ENCODE measurements at places on chromosomes 3 and 15.

DNA sequence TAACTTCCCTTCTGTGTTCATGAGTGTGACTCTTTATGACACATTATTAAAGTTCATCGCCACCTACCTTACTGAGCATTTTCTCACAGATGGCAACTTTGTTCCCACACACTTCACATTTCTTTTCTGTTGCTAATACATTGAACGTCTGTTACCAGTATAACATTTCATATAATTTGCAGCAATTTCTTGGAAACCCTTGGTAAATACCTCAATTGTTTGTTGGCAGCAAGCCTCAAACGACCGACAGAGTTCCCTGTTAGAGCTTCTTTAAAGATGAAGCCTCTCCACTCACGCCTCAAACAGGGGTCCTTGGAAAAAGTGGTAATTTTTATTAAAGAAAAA lies 3.2 kb upstream of the CHSY1 start:
- DNase-seq = no peak

DNA sequence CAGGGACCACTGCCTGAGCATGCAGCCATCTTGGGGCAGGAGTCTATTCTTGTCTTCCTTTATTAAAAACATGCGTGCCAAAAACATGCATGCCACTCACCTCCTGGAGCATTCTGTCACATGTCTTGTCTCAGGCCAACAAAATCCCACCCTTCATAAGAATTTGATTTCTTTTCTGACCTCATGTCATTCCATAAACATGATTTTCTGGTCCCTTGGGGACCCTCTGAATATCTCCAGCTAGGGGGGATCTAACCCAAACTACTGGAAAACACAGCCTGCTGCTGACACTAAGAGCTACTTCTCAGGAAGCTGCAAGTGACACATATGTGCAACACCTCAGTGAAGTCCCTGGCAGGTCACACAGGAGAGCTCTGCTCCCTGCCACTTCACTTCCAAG lies 26.8 kb upstream of the NOX5 start:
- DNase-seq = no peak

GRCh38 chr3:23078735-23079134 lies 124.4 kb upstream of the UBE2E2 start:
- no peak for DNase-seq

- DNase-seq = no peak
Observed at GRCh38 chr15:93245661-93246042, 156.6 kb upstream of the RGMA start.

DNA sequence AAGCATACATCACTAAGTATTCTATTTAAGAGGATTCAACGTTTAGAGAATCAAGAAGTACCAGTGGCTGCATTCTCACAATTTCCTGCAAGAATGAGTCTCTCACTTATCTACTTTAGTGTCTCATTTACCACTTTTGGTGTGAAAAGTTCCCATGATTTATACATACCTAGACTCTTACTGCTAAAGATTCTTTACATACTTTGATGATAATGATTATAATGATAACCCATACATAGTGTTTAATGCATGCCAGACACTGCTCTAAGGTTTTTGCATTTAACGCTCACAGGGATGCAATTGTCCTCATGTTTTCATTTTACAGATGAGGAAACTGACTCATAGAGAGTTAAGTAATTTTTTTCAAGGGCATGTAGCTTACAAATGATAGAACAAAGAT lies 133.6 kb downstream of the TMEM108 start:
- DNase-seq = no peak

- DNase-seq = no peak
Observed at GRCh38 chr3:119181765-119182164, 8.4 kb downstream of the UPK1B start.

DNA sequence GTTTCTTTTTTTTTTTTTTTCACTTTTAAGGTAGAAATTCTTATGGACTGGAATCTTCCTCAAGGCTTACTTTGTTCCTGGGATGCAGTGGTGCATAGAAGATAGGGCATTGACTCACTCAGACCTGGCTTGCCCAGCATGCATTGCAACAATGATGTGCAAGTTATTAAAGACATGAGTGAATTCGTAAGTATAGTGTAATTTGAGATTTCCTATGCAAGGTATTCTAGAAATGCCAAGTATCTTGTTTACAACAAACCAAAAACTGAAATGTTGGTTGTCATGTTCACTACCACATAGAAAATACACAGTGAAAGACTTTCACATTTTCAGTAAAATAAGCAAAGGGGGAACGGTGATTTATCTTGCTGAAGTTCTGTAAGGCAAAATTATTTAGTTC lies 56.5 kb upstream of the FNDC3B start:
- DNase-seq = no peak

DNA sequence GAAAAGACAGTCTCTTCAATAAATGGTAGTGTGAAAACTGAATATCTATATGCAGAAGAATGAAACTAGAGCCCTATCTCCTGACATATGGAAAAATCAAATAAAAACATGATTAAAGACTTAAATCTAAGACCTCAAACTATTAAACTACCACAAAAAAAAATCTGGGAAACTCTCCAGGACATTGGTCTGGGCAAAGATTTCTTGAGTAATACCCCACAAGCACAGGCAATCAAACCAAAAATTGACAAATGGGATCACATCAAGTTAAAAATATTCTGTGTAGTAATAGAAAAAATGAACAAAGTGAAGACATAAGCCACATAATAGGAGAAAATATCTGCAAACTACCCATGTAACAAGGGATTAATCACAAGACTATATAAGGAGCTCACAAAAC lies 286.4 kb downstream of the TBC1D5 start:
- DNase-seq = no peak

- no peak for DNase-seq
Observed at GRCh38 chr3:24596626-24597025, 102.0 kb upstream of the THRB start.

All from activated CD4-positive, CD25-positive, alpha-beta regulatory T cell (primary cell).